ENCODE measurements at places on chromosomes 7 and 10. TPM values are rescaled to one million over a fixed set of nuclear protein-coding genes. Genes with fewer than 3 reads are reported as not detected.

MACC1 gene
- 5.6 TPM for polyA plus RNA-seq

AKR1C2 gene
- 37.5 TPM for polyA plus RNA-seq

PALS2 gene
- polyA plus RNA-seq, result 2.9 TPM

SPDYE8 gene
- not detected for polyA plus RNA-seq

SPDYE9 gene
- not detected for polyA plus RNA-seq

POLD2 gene
- polyA plus RNA-seq, result 94.9 TPM

HPSE2 gene
- 3.5 TPM for polyA plus RNA-seq

INHBA gene
- polyA plus RNA-seq, result 0.42 TPM

ADCYAP1R1 gene
- polyA plus RNA-seq, result 0.12 TPM

WEE2 gene
- not detected for polyA plus RNA-seq

OR2A2 gene
- polyA plus RNA-seq, result not detected

MRPS24 gene
- polyA plus RNA-seq, result 156 TPM

VIM gene
- 70.1 TPM for polyA plus RNA-seq

MCU gene
- polyA plus RNA-seq, result 17.8 TPM

PAX4 gene
- polyA plus RNA-seq, result not detected

ELMO1 gene
- 1.5 TPM for polyA plus RNA-seq

GATA3 gene
- polyA plus RNA-seq, result 0.31 TPM

TMEM270 gene
- not detected for polyA plus RNA-seq

AQP1 gene
- polyA plus RNA-seq, result 28.9 TPM

CTAGE4 gene
- polyA plus RNA-seq, result 4.3 TPM

OR2A12 gene
- not detected for polyA plus RNA-seq

OR13A1 gene
- 0.11 TPM for polyA plus RNA-seq

CHST15 gene
- polyA plus RNA-seq, result 1.4 TPM

EN2 gene
- 0.02 TPM for polyA plus RNA-seq

PSAP gene
- 241 TPM for polyA plus RNA-seq

ANKRD2 gene
- 0.46 TPM for polyA plus RNA-seq

MRLN gene
- not detected for polyA plus RNA-seq

All from esophagus (tissue), 2 donors.